Inflammatory macrophage treated with lipopolysaccharide for 1 hour (primary cell): ENCODE measurements at places on chromosomes 2 and 18.

DNA sequence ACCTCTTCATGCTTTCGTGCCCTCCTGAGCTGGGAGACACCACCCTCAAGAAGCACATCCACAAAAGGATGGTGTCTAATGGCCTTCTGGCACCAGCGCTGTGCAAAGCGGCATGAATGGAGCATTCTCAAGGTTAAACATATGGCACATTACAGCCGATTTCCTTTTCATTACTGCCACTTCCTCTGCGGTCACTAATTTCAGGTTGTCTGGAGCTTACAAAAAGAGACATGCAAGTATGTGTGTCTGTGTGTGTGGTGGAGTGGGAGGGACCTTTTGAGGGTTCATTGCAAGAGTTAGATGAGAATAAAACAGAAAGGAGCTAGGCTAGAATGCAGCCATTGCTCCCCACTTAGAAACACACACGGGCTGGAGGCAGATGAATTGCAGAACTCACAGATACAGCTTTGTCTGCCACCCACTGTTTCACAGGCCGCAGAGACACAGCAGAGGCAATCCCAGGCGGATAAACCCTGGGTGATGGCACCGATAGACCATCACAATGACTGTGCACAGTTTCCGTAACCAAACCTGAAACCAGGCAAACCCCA lies 76.0 kb downstream of the TGIF1 start:
- peak; percentile 6 for DNase-seq

- DNase-seq: no peak
Measured at GRCh38 chr2:555164-555922, 121.9 kb downstream of the TMEM18 start.

GRCh38 chr18:59902131-59902992 lies 2.6 kb downstream of the PMAIP1 start:
- no peak for DNase-seq

GRCh38 chr18:7622721-7623120 lies 55.6 kb downstream of the PTPRM start:
- DNase-seq: no peak

- no peak for DNase-seq
Measured at GRCh38 chr2:181741756-181742155, 61.4 kb upstream of the NEUROD1 start.

GRCh38 chr2:120847700-120848321 lies 112.1 kb downstream of the GLI2 start:
- DNase-seq: no peak

- no peak for DNase-seq
Measured at GRCh38 chr2:192901446-192901845, 706.7 kb upstream of the TMEFF2 start.

- no peak for DNase-seq
Measured at GRCh38 chr2:54227798-54228197, 28.2 kb downstream of the TSPYL6 start.

- DNase-seq: no peak
Measured at GRCh38 chr2:54510916-54511315, 54.8 kb downstream of the SPTBN1 start.

DNA sequence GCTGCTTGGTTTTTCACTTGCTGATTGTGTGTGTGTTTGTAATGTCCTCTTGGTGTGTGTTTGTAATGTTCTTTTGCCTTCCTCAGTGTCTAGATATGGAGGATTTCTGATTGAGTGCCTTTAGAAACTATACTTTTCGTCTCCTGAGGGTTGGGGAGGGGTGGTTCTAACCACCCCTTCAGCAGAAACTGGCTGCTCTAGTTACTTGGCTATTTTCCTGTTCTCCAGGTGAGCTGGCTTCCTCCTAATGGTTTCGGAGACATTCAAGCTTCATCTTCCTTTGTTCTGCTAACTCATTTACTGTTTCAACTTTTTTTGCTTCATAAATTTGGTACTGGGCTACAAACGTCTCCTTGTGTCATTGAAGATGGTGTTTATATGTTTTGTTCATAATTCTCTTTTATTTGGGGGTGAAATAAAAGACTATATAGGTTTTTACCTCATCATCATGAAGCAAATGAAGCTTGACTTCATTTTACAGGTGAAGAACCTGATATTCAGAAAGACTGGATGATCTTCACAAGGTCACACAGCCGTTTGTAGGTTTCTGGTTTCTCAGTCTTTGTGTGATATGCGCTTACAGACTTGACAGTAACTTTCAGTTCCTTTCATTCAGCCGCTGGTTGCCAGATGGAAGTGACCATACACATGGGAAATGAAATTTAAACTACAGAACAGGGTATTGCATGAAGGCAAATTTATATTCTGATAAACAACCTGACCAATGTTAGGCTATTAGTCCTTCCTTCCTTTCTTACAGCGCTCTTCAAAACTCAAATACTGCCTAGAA lies 238.5 kb downstream of the GALR1 start:
- DNase-seq: no peak

DNA sequence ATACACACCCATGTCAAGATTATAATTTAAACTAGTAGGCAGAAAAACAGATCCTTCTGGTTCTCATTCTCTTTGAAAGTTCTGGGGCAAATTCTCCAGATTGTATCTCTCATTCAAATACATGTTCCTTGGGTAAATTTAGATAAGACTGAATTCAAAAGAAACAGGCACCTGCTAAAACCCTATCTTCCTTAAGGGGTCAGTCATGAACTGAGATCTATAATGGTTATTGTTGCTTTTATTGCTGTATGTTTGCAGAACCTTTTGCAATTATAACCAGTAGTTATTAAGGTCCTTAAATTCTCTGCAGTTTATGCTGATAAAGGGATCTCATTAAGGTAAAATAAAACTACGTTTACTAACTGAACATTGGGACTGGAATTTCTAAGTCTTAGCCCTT lies 83.5 kb downstream of the MYO5B start:
- DNase-seq: no peak

DNA sequence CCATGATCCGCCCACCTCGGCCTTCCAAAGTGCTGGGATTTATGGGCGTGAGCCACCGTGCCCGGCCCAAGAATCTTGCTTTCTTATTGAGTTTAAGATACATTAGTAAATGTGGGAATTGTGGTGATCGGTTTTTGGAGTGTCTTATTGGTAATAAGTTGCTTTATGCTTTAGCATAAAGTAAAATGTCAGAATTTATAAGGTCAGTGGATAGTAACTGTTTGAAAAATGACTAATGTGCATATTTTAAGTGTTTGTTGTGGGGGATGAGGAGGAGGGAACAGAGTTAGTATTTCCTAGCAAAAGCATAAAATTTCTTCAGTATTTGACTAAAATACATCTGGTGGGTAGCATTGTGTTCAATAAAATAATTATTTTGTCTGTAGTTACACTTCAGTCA lies 77.4 kb downstream of the SLC39A10 start:
- no peak for DNase-seq

DNA sequence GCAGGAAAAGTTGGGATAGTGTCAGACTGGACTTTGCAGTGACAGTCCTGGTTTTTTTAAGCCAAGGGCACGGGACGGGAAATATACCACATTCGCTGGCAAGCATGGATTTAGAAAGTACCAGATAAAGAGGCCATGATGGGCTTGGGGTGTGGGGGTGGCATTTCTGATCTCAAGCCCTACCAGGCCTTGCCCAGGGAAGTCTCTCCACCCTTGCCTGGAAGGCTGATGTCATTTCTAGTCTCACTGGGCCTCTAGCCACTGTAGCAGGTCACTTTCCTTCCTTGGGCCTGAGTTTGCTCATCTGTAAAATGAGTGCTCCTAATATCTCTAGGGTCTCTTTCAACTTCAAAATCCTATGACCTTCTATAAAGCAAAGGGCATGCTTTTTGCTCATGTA lies 1.8 kb downstream of the ZBTB7C start:
- no peak for DNase-seq

DNA sequence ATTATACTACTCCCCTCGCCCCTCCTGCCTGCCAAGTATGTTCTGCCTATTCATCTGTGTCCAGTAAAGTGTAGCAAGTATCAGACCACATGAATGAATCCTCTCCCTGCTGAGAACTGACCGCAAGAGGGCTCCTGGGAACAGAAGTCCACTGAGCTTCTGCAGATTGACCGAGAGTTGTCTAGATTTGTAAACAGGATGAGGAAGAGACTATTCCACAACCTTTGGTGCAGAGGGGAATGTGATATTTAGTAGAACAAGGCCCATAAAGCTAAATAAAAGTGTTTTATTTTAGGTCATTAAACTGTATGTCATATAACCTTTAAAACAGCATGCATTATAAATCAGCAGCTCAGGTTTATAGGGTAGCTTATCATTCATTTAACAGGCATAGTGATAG lies 377.0 kb downstream of the DCC start:
- DNase-seq: no peak

- DNase-seq: no peak
Measured at GRCh38 chr2:10541081-10541480, 93.0 kb upstream of the ODC1 start.

DNA sequence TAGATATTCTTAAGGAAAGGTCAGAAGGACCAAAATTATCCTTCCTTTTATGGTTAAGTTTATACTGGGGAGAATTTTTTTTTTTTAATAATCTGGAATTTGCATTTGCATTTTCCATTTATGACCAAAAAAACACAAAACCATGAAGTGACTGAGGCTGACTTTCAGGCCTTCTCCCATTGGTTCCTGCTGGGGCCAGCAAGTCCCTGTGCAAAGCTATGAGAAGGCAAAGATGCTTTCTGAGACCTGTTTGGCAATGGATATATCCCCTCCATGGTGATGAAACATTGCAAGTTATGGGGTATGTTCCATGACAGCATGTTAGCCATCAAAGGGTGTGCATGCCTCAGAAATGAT lies 60.8 kb downstream of the KIAA2012 start:
- DNase-seq: no peak

DNA sequence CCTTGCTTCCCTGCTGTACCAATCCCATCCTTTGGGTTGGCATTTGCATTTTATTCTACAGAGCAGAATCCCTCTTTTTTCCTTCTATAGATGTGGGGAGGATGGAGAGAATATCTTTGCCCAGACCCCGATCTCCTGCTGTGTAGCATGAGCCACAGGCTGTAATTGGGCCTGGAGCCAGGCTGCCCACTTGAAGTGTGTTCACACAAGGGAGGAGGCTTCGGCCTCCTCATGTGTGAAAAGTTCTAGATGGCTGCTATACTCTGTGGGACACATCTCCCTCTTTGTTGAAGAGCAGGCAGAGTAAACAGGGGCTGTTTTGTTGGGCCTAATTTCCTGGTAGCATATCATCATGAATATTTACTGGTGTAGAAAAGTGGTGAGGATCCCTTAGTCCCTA lies 126.3 kb downstream of the XRCC5 start:
- no peak for DNase-seq

DNA sequence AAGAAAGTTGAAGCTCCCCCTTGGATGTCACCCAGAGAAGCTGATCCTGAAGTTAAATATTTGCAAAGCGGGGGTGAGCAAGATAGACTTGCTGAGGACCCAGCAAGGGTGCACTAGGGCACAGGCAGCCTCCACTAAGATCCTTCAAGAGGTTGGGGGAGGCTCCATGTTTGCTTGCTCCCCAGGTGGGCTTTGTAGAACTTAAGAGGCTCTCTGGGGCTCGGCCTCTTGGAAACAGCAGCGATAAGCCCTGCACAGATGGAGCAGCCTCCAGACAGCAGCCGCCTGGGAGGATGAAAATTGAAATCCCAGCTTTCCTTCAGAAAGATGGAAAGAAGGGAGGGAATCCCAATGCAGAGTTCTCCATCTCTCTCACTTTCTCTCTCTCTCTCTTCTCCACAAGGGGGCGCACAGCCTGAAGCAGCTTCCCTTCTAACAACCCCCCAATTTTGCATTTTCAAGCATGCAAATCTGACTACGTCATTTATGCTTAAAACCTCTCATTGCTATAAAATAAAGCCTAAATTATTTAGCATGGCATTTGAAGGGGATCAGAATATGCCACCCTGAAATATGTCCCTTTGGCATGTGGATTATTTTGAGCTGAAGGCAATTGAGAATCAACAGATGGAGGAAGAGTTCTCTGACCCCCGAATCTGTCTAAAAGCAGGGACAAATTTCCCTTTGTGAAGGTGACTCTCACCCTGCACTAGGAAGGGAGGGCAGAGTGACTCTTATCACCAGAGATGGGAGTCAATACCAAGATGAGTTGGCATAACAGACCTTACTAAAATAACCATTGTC lies 185.7 kb upstream of the KLHL29 start:
- peak; percentile 7 for DNase-seq

DNA sequence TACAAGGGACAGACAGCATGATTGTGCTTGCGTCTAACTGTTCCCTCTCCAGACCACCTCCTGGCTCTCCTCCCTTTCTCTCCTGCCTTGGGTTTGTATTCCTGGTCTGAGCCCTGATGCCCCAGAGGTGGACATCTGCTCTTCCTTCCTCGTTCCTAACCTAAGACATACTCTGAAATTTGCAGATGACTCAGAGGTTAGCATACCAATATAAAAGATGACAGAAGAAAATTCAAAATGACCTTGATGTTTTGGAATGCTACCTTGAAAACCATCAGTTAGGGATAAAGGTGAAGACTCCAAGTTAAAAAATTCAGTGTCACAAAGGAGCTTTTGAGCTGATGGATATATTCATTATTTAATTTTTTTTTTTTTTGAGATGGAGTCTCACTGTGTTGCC lies 12.9 kb downstream of the SMYD1 start:
- DNase-seq: no peak

GRCh38 chr2:122528061-122528460 lies 772.6 kb downstream of the TSN start:
- no peak for DNase-seq

DNA sequence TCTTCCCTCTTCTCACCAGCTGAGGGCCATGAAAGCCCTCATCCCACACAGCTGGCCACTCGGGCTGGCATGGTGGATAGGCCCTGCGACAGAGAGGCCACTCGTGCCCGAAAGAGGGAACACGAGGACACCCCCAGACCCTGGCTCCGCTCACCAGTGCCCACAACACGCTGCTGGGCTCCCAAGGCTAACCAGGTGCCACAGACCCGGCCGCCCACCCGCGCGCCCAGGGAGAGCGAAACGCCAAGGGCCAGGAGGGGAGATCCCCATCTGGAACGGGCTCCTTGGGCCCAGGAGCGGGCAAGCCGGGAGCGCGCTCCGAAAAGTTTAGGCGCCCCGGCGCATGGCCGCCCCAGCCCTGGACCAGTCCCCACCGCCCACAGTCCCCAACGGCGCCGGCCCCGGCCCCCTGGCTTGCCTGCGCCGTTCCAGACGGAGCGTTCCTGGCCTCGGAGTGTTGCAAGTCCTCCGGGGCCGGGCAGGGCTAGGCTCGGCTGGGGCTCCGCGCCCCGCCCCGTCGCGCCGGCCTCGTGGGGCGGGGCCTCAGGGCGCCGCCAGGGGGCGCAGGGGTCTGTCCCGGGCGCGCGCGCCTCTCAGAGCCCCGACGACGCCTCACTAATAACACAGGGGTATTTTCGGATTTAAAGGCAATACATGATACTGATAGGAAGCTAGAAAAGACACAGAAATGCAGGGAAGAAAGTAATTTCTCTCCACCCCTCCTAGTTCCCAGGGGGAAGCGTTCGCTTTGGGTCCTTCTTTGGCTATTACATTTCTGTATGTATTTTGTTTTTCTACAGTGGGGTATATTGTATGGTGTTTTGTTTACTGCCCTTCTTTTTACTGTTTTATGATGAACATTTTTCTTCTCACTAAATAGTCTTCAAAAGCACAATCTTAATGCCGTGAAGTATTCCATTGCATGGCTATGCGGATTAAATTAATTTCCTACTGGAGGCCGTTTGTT lies at the start of gene TMBIM1:
Gene TMBIM1 (minus strand): TSS at position 456 of the 967 bp plus-strand sequence. CDS start 10,362 bp downstream, outside the sequence.
- peak; percentile 86 for DNase-seq

GRCh38 chr2:73968357-73968937 lies 16.3 kb upstream of the TET3 start:
- DNase-seq: no peak
